ENCODE measurements at places on chromosomes 16 and 17.

GRCh38 chr16:55499951-55500529 is 8.8 kb upstream of the LPCAT2 start:
- DNase-seq: peak; percentile 47

DNA sequence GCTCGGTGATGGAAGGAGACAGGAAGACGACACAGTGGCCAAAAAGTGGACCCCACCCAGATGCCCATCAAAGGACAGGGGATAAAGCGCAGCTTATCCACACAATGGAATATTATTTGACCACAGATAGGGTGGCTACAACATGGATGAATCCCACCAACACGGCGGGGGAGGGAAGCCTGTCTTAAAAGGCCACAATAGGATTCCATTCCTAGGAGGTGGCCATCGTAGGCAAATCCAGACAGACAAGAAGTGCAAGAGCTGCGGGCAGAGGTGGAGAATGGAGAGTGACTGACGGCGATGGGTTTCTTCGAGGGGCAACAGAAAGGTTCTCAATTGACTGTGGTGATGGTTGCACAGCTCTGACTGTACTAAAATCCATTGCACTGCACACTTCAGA is 16.0 kb downstream of the SLC38A8 start:
- DNase-seq: no peak

- DNase-seq: no peak
These were observed 126.0 kb upstream of the CIBAR2 start for GRCh38 chr16:85238233-85238647.

DNA sequence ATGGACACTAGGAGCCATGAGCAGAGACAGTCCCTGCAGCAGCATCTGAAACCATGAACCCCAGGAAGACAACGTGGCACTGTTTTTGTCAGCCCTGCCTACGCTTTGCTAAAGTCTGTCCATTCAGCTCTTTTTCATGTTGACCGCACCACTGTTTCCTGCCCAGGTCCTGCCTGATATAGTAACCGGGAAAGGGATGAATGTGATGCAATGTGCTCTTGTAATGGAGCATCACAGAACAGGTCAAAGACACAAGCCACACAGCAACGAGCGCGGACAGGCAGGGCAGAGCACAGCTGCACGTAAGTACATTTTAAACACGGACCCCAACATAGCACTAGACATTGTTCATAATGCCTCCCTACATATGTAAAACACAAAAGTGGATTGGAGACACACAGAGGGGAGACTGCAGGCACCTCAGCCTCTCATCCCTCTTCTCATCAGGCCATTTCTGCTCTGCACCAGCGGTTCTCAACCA is 16.9 kb upstream of the TNFRSF13B start:
- no peak for DNase-seq

DNA sequence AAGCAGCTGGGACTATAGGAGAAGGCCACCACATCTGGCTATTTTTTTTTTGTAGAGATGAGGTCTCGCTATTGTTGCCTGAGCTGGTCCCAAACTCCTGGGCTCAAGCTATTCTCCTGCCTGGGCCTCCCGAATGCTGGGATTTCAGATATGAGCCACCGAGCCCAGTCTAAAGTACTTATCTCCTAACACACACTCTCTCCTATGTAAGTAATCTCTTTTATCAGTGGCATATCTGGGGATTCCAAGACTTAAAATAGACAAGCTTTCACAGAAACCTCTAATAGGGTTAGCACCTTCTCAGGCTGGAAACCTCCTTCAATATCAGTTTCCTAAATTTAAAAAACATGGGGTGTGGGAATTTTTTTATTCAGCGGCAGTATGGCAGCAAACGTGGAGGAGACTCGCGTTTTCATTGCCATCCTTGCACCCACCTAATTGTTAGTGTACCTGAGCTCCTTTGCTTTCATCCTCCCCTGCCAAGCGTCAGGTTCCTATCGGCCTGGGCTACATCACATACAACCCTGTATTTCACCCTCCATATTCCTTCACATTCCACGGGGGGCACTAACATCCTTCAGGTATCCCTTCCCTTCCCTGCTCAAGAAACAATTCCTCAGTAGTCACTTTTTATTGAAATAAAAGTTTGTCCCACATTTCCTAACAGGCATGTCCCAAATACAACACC is 1.1 kb downstream of the EZH1 start:
- no peak for DNase-seq

GRCh38 chr17:77887464-77888241 is 70.8 kb upstream of the TNRC6C start:
- no peak for DNase-seq
